Fibroblast of skin of left biceps (primary cell): ENCODE measurements at places on chromosomes 5 and 9.

DNA sequence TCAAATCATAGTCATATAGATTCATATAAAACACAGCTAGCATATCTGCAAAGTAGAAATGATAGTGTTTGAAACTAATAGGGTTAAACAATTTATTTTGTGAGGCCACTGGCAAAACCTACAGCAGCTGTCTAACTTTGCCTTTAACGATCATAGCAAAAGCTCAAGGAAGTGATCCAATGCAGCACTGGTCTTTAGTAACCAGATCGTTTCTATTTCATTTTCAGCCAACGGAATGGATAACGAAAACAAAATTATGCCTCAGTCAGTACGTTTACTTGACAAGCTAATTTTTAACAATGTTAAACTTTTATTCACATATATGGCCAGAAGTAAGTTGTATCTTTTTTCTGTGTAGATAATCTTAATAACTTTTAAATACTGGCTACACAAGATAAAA, 17.7 kb downstream of the MLLT3 start:
- DNase-seq = no peak

- no peak for DNase-seq
Observed at GRCh38 chr9:34124099-34124498, 2.4 kb downstream of the DCAF12 start.

- DNase-seq = no peak
Observed at GRCh38 chr9:26216702-26217101, 538.5 kb upstream of the TUSC1 start.

- DNase-seq = no peak
Observed at GRCh38 chr5:14364576-14365472, 216.8 kb upstream of the OTULINL start.

DNA sequence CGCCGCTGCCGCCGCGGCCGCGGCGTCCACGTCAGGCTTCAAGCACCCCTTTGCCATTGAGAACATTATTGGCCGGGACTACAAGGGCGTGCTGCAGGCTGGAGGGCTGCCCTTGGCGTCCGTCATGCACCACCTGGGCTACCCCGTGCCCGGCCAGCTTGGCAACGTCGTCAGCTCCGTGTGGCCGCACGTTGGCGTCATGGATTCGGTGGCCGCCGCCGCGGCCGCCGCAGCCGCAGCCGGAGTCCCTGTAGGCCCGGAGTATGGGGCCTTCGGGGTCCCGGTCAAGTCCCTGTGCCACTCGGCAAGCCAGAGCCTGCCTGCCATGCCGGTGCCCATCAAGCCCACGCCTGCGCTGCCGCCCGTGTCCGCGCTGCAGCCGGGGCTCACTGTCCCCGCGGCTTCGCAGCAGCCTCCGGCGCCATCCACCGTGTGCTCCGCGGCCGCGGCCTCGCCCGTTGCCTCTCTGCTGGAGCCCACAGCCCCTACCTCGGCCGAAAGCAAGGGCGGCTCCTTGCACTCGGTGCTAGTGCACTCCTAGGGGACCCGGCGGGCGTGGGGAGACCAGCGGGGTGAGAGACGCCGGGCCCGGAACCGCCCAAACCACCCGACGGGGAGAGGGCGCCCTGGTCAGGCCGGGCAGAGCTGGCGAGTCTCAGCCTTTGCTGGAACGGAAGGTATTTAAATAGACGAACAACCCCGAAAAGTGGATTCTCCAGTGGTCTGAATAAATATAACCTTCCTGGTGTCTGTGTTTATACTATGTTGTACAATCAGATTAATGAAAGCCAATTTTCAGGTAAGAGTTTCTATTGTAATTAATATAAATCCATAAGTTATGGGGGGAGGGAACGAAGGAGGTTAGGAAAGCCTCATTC, 1.2 kb downstream of the FOXB2 start:
- DNase-seq = no peak

DNA sequence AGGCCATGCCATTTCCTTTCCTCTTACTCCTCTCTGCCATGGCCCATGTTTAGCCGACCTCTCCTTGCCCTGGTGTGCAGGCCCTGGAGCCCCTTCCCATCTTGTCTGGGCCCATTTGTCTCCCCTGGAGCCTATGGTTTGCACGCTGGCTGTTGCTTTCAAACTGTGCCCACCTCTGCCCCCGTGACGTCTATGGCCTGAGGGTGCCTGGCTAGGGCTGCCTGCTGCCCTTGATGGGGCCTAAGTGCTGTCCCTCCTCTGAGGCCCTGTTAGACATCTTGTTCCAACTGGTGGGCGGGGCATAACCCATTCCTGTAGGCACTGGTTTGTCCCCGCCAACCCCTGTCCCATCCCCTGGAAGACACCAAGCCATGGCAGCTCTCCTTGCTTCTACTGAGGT, 22.7 kb upstream of the ENHO start:
- no peak for DNase-seq

- DNase-seq = no peak
Observed at GRCh38 chr9:87528969-87529368, 31.3 kb downstream of the DAPK1 start.

DNA sequence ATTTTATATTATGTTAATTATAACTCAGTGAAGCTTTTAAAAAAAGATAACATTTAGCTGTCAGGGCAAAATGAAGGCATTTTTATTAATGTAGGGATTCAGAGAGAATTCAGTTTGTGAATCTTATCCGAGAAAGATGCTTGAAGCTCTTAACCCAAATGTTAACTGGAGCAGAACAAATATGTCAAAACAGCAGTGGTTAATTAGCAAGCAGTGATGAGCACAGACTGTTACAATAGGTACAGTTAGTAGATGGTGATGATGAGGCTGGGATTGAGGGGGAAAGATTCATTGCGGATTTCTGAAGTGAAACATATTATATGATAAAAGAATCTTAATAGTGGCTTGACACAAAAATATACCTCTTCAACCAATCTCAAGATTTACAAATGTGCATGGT, 356.7 kb downstream of the DIRAS2 start:
- DNase-seq = no peak

DNA sequence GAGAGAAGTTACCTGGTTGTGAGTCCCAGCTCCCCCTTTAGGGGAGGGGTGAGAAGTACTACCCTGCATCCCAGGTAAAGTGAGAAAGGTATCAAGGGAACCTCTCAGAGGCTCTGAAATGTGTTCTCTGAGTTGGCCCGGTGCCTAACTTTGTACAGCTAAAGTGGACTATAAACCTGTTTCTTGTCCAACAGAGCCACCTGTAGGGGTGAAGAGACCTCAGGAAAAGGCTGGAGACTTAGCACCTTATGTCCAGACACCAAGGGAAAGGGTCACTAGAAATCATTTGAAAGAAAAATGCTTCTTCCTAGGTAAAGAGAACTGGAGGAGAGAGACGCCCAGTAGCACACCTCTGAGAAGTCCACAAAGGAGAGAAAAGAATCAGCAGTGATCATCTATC, 108.3 kb upstream of the KIF2A start:
- DNase-seq = no peak

GRCh38 chr9:101693546-101694336, 44.7 kb downstream of the GRIN3A start:
- no peak for DNase-seq

GRCh38 chr9:97857606-97858392, 4.8 kb downstream of the FOXE1 start:
- DNase-seq = no peak

DNA sequence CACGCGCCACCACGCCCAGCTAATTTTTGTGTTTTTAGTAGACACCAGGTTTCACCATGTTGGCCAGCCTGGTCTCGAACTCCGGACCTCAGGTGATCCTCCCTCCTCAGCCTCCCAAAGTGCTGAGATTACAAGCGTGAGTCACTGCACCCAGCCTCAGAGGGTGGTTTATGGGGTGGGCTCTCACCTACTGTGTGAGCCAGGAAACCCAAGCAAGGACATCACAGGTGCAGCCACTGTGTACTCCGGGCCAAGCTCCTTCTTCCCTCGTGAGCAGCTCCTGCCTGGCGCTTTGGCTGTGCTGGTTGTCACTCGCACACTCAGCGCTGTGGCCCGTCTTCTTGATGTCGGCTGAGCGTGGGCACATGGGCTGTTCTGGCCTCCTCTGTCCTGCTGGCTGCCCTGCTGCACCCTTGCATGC, 70.1 kb downstream of the WNK2 start:
- DNase-seq = no peak

DNA sequence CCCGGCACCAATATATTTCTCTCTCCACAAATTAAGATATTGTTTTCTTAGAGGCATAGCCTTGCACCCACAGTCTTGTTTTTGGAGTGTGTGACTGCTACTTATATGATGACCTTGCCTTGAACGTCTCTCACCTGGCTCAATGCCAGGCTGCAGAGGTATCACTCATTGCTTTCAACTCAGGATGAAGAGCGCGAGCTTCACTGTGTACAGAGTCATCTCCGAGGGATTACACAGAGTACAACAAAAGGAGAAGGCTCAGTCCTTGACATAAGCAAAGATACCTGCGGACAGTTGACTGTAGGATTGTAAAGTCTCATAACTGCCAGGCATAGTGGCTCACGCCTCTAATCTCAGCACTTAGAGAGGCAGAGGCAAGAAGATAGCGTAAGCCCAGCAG, 53.8 kb downstream of the CD180 start:
- no peak for DNase-seq

DNA sequence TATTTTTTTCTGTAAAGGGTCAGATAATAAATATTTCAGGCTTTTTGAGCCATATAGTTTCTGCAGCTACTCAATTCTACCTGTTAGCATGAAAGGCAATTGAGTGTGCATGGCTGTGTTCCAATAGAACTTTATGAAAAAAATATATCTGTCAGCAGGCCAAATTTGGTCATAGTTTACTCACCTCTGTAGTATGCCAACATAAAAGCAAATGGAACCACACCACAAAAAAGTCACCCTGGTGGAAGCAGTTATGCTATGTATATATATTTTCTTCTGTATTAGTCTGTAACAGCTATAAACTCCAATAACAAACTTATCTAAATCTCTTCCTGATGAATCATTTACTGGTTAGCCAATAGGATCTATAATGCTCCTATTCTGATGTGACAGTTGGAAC, 3.4 kb downstream of the SLC38A9 start:
- DNase-seq = no peak

GRCh38 chr5:123937230-123937629, 425.3 kb downstream of the CSNK1G3 start:
- no peak for DNase-seq

DNA sequence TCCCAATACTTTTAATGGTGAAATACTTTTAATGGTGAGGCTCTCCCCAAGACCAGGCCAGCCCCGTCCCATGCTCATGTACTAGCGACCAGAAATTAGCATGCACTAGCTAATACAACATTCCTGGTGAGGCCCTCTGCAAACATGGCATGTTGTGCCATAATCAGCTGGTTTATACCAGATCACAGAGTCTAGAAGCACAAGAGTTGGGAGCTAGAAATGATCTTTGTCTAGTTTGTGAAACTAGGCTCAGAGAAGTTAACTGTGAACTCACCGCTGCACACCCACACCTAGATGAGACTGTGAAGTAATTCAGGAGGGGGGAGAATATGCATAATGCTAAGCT, 37.4 kb downstream of the MTMR12 start:
- DNase-seq = no peak

GRCh38 chr9:3441197-3441816, 84.5 kb downstream of the RFX3 start:
- DNase-seq = no peak

DNA sequence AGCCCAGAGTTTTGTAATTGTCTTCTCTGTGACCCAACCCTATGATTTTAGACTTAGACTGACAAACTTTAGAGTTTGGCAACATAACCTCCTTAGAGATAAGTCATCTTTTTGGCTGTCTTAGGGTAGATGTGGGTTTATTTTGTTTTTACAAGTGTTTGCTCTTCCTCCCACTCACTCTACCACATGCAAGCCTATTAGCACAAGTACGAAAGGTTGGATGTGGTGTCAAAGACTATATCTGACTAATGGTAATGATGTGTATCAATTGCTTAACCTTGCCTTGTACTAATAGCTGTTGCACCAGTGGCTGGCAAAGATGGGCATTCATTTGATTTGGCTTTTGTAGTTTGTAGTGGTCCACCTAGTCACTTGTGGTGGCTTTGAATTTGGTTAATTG, 46.5 kb downstream of the SLC25A46 start:
- DNase-seq = no peak

- no peak for DNase-seq
Observed at GRCh38 chr5:2736872-2737271, 14.6 kb downstream of the IRX2 start.

- DNase-seq = no peak
Observed at GRCh38 chr9:131886826-131887225, 146.9 kb upstream of the RAPGEF1 start.

GRCh38 chr5:143657647-143658285, 154.2 kb upstream of the HMHB1 start:
- no peak for DNase-seq

DNA sequence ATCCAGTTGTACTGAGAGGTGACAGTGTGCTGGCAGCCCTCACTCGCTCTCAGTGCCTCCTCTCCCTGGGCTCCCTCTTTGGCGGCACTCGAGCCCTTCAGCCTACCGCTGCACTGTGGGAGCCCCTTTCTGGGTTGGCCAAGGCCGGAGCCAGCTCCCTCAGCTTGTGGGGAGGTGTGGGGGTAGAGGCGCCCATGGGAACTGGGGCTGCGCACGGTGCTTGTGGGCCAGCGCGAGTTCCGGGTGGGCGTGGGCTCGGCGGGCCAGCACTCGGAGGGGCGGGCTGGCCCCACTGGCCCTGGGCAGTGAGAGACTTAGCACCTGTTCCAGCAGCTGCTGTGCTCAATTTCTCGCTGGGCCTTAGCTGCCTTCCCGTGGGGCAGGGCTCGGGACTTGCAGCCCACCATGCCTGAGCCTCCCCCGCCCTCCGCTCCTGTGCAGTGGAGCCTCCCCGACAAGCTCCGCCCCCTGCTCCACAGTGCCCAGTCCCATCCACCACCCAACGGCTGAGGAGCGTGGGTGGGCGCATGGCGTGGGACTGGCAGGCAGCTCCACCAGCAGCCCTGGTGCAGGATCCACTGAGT, 342.2 kb upstream of the ZNF608 start:
- DNase-seq = no peak

DNA sequence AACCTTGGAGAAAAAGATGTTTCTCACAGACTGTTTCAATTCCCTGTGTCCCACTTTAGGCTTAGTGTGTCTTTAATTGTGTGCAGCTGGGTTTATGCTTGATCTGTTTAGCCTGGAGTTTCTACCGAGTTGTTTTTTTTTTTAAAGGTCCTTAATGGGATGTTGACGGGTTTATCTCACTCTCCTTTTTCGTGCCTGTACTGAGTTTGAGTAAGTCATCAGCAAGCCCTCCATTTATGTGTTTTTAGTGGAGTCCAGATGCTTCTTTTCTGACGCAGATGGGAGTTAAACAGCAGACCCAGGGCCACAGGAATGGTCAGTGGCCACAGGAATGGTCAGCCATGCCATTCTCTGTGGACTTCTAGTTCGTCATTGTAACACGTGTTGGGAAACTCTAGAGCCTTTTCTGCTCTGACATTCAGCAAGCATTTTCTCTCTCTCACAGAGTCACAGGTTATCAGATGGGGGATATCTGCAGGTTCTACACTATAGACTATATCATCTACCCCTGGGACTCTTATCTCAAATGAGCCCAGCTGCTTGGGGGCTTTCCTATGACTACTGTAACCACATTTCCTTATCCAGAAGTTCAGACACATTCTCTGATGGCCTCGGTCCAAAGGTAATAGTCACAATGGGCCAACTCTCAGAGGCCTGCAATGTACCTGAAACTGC, 190.5 kb downstream of the TTLL11 start:
- peak; percentile 90 for DNase-seq

- DNase-seq = no peak
Observed at GRCh38 chr5:31678180-31678579, 39.2 kb downstream of the PDZD2 start.
